ENCODE measurements at places on chromosomes 1 and 21. TPM values are rescaled to one million over a fixed set of nuclear protein-coding genes. Genes with fewer than 3 reads are reported as not detected.

Gene DNAJB4
- total RNA-seq: 8.9 TPM

Gene GJA5
- not detected for total RNA-seq

Gene KCNT2
- not detected for total RNA-seq

Gene PGLYRP4
- not detected for total RNA-seq

Gene DNAH14
- total RNA-seq: 1.7 TPM

DNA sequence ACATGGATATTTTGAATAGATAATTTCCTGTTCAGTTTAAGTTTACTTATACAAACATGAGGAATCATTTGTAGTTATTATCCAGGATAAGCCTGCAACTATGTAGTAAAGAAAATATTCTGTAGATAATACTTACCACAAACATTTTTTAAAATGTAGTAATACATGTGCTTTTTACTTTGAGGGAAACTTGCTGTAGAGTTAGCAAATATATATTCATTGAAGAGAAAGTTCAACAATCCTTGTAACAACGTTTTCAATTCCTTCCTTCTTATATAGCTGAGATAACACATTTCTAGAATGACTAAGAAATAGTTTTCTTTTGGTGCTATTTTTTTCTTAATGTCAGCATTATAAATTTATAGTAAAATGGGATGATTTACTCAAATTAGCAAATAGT, 664.6 kb upstream of the ADAMTS5 start:
- no peaks in the 10 kb centered on the region for H3K36me3 ChIP-seq
- no peaks in the 10 kb centered on the region for H3K4me1 ChIP-seq
- no peak overlapping the region for H3K4me3 ChIP-seq
- no peaks in the 10 kb centered on the region for H3K27me3 ChIP-seq
- H3K27ac ChIP-seq: no peak overlapping the region

- H3K4me3 ChIP-seq: no peak overlapping the region
- no peak for DNase-seq
- H3K27ac ChIP-seq: no peak overlapping the region
- H3K27me3 ChIP-seq: peaks cover 31% of the 10 kb centered on the region
- no peaks in the 10 kb centered on the region for H3K4me1 ChIP-seq
- H3K36me3 ChIP-seq: no peaks in the 10 kb centered on the region
These were observed 58.4 kb downstream of the OVGP1 start for GRCh38 chr1:111369177-111369576.

DNA sequence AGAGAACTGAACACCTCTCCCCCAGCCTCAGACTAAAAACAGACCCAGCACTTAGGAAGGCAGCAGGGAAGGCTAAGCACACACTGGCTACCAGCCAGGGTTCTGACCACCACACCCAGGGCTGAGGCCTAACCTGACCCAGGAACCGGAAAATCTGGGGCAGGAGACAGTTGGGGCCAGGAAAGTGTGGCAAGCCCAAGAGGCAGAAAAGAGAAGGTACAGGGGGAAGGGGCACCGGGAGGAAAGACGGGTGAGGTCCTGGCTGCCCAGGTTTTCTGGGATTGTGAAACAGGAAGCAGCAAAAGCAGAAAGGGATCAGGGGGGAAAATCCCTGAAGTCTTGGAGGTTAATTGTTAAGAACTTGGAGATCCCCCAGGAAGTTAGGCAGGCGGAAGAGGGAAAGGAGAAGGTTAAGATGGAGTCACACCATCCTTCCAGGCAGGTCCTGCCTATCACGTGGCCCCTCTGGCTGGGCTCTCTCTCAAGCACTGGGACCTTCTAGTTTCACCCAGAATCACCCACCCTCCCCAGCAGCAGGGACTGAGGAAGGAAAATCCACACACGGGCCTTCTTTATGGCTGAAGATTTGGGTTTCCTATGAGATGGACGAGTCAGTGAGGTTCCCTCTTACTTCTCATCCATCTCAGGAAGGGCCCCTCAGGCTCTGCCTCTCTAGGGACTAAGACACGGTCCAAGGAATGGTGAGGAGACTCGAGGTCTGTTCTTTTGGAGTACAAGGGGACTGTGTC, 2.6 kb downstream of the HDGF start:
- peak; percentile 75 for DNase-seq
- H3K4me1 ChIP-seq: peaks cover 60% of the 10 kb centered on the region
- peak overlapping the region; percentile 97 for H3K27ac ChIP-seq
- H3K27me3 ChIP-seq: no peaks in the 10 kb centered on the region

- H3K27ac ChIP-seq: no peak overlapping the region
- H3K27me3 ChIP-seq: peaks cover 22% of the 10 kb centered on the region
- DNase-seq: no peak
- H3K36me3 ChIP-seq: no peaks in the 10 kb centered on the region
- no peaks in the 10 kb centered on the region for H3K4me1 ChIP-seq
These were observed 27.8 kb downstream of the FOXO6 start for GRCh38 chr1:41389009-41389408.

- H3K27ac ChIP-seq: no peak overlapping the region
- no peaks in the 10 kb centered on the region for H3K27me3 ChIP-seq
These were observed 78.6 kb upstream of the CSF3R start for GRCh38 chr1:36561361-36561724.

DNA sequence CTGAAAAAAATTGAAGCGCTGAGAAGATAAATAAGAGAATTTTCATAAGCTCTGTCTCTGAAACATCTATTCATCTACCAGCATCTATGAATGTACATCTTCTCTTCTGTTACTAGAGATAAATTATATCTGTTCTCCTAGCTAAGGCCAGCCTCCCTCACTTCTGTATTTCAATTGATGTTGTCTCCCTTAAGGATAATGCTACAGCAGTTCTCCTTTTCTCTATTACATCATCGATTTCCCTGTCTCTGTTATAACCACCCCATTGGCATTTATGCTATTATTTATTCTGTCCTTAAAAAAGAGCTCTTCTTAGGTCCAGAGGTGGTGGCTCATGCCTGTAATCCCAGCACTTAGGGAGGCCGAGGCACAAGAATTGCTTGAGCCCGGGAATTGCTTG, 42.9 kb upstream of the TMCO2 start:
- no peak overlapping the region for H3K27ac ChIP-seq
- H3K4me1 ChIP-seq: peaks cover 22% of the 10 kb centered on the region
- H3K36me3 ChIP-seq: peaks cover 25% of the 10 kb centered on the region
- DNase-seq: no peak

DNA sequence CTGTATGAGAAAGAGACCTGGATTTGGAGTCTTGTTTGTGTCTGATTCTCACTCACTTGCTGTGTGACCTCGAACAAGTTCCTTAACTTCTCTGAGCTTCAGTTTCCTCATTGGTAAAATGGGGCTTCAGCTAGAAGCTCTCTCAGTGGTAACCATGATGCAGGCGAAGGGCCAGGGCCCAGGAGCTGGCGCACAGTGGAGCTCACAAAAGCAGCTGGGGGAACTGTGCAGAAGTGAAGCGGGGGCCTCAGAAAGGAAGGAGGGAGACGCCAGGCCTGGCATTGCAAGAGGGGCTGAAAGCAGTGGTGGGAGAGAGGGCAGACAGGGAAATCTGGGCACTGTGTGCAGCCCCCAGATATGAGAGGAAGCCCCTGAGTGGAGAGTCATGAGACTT, 88.9 kb upstream of the RUNX3 start:
- H3K27ac ChIP-seq: peak overlapping the region; percentile 98
- peaks cover 64% of the 10 kb centered on the region for H3K4me1 ChIP-seq
- DNase-seq: no peak
- no peaks in the 10 kb centered on the region for H3K36me3 ChIP-seq

- DNase-seq: no peak
- no peak overlapping the region for H3K4me3 ChIP-seq
- no peak overlapping the region for H3K27ac ChIP-seq
- no peaks in the 10 kb centered on the region for H3K36me3 ChIP-seq
- peaks cover 4% of the 10 kb centered on the region for H3K27me3 ChIP-seq
These were observed 376.7 kb downstream of the S1PR1 start for GRCh38 chr1:101613546-101613945.

DNA sequence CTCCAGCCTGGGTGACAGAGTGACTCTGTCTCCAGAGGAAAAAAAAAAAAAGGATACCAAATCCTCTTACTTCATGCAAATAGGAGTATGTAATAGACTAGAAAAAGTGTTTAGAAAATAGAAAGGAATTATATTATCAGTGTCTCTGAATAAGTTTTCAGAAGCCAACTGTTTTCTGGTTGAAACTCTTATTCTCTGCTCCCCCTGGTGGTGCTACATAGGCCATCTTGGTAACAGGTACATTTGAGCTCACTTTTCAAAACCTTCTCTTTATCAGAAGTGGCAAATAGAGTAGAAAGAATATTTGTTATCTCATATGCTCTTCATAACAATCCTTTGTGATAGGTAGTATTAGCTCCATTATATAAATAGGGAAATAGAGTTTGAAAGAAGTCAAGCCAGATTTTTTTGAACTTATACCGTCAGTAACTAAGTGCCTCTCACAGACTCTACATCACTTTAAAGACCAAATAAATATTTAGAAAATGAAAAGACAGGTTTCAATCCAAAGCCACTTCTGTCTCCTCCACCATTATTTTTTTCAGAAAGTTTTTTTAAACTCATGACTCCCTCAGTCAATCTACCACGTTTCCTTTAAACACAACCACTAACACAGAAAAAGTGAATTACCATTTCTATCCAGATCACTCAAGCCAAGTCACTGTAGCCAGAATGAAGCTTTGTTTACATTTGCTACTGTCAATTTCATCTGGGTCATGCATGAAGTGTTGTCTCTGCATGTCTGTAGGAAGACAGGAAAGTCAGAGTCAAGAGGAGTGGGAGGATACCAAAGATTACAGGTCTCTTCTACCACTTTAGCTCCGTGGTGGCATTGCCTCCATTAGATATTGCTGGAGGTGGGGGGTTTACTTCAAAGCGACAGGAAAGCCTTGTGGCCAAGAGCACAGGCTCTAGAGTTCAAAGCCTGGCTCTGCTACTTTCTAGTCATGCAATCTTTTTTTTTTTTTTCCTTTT, 45.6 kb downstream of the IL23R start:
- H3K27ac ChIP-seq: peak overlapping the region; percentile 68
- H3K27me3 ChIP-seq: no peaks in the 10 kb centered on the region
- no peak for DNase-seq
- peak overlapping the region; percentile 54 for H3K4me3 ChIP-seq

- no peak overlapping the region for H3K27ac ChIP-seq
- H3K4me3 ChIP-seq: no peak overlapping the region
- DNase-seq: peak; percentile 38
- peaks cover 14% of the 10 kb centered on the region for H3K27me3 ChIP-seq
- H3K4me1 ChIP-seq: no peaks in the 10 kb centered on the region
These were observed 7.5 kb upstream of the C2CD2 start for GRCh38 chr21:41961282-41961701.

- H3K27me3 ChIP-seq: no peaks in the 10 kb centered on the region
- H3K4me1 ChIP-seq: peaks cover 33% of the 10 kb centered on the region
- no peak overlapping the region for H3K27ac ChIP-seq
- no peak overlapping the region for H3K4me3 ChIP-seq
- H3K36me3 ChIP-seq: peaks cover 17% of the 10 kb centered on the region
These were observed 68.7 kb upstream of the C1orf105 start for GRCh38 chr1:172351754-172352161.

GRCh38 chr1:206666031-206666561, 18.6 kb upstream of the MAPKAPK2 start:
- DNase-seq: no peak
- no peak overlapping the region for H3K4me3 ChIP-seq
- H3K27ac ChIP-seq: no peak overlapping the region
